GDM1 (cell line): ENCODE measurements at places on chromosomes 1 and 21.

- no peak for DNase-seq
These were observed 17.4 kb downstream of the IL6R start for GRCh38 chr1:154422521-154422920.

DNA sequence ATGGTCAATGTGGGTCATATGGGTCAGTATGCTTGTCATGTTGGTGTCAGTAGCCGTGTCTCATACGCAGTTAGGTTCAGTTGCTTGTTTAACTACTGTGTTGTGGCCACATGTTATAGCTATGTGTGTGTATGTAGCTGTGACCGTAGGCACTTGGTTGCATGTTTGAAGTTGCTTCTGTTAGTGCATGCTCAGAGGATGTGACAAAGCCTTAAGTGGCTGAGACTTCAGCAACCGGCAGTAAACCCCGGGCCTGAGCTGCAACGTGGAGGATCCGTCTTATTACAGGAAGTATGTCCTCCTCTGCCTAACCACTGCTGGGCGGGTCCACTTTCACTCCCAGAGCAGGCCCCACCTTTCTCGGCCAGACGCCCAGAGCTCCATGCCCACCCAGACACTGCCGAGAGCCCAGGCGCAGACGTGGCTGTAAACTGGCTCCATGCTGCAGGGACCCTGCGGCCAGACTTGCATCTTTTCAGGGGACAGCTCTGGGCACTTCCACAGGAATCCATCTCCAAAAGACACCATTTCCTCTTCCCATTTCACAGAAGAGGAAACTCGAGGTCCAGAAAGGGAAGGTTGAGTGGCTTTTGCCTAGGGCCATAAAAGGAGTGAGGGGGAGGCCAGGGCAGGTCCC, 2.2 kb downstream of the TCEA3 start:
- DNase-seq = no peak

DNA sequence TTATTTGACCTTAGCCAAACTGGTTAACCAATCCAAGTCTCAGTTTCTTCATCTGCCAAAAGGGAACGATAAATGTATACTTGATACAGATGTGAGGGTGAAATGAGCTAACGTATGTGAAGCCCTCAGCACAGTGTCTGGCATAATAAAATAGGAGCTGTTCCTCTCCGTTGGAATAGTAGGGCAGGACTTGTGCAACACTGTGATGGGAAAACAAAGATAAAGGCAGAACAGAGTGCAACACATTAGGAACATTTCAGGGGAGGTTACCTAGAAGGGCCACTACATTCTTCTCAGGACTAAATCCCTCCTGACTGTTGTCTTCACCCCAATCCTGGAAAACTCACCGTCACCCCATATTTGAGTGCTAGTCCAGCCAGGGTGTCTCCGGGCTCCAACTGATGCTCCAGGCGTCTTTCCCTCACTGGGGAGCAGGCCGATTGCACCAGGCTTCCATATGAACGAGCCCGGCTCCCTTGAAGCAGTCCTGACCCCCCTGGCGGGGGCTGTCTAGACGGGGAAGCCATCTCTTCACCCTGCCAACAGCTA, 896 bp downstream of the LYSMD1 start:
- no peak for DNase-seq

DNA sequence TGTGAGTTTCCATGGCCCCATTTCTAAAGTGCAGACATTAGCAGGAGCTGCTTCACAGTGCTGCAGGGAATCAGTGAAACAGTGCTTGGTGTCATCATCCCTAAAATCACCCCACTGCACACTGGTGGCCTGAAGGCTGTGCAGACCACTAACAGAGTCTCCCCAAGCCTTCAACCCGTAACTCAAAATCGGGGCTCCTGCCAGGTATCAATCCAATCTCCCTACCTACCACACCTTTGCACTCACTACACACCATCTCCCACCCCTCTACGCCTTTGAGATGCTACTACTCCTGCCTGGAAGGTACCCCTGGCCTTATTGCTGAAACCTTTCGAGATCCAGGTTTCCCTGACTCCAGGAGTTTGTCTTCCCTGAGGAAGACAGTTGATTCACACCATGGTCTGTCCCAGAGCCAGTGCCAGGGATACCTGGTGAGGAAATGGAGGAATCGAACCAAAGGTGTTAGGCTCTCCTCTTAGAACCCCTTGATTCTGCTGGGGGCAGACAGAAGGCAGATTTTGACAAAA, 25.5 kb downstream of the SLC2A1 start:
- DNase-seq = no peak

DNA sequence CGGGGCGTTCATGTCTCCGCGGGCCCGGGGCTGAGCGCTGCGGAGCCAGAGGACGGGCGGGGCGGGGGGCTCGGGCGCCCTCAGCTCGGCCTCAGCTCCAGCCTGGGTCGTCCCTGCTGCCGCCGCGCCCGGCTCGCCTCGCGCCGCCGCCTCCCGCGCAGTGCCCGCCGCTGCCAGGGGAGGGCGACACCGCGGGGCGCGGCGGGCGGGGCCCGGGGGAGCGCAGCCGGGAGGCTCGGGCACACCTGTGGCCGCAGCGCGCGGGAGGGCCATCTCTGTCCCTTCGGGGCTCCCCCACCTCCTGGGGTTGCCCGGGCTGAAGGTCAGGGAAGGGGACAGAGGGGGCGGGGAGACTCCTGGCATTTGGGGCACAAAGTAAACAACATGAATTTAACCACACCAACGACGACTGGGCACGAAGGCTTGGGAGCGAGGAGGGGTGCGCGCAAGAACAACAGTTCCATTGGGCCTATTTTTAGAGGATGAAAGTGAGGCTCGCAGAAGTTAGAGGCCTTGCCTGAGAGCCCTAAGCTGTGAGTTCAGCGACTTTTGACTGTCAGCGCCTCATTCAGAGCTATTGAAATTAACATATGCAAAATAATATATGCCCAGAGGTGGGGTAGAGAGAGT, at the start of gene FAM131C:
FAM131C (minus strand) TSS at position 162 of the 630 bp plus-strand sequence. CDS start 209 bp downstream, outside the sequence.
- DNase-seq = no peak

- peak; percentile 91 for DNase-seq
These were observed 3.5 kb downstream of the GNAT2 start for GRCh38 chr1:109615879-109616278.
